ENCODE measurements at places on chromosomes 1 and 21.

DNA sequence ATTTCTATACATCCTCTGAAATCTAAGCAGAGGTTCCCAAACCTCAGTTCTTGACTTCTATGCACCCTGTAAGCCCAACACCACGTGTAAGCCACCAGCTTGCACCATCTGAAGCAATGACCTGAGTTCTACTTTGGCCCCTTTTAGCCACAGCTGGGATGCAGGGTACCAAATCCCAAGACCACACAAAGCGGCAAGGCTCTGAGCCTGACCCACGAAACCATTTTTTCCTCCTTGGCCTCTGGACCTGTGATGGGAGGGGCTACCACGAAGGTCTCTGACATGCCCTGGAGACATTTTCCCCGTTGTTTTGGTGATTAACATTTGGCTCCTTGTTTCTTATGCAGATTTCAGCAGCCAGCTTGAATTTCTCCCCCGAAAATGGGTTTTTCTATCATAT, 38.8 kb downstream of the STXBP3 start:
- no peak for DNase-seq

DNA sequence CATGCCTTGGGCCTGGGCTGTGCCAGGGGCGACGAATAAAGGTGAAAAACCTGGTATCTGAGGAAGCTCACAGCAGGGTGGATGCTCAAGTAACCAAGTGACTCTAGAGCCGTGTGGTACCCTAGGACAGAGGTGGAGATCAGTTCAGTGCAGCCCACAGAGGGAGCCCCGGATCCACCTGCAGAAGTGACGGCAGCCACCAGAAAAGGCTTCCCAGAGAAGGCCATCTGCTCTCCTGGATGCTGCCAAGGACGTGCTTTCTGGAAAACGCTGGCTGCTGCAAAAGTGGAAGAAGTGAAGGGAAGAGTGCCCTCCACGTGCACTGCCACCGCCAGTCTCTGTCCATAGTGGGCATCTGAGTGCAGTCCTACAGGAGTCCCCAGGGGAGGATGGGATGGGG, 27.7 kb downstream of the TMCO4 start:
- DNase-seq: no peak

DNA sequence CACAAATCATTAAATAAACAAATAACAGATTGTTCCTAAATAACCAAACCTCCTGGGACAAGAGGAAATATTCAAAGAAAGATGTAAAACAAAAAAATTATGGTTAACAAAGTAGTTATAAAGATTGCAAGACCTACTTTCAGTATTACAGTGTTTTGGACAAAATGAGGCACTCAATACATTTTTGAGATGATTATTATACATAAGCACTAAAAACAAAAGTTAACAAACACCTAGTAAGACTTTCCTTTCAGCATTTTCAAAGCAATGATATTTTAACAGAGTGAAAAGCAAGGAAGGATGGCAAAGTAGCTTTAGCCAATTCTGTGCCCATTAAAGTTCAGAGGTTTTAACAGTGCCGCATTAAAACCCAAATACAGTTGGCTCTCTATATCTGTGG, 17.2 kb downstream of the OMA1 start:
- no peak for DNase-seq

DNA sequence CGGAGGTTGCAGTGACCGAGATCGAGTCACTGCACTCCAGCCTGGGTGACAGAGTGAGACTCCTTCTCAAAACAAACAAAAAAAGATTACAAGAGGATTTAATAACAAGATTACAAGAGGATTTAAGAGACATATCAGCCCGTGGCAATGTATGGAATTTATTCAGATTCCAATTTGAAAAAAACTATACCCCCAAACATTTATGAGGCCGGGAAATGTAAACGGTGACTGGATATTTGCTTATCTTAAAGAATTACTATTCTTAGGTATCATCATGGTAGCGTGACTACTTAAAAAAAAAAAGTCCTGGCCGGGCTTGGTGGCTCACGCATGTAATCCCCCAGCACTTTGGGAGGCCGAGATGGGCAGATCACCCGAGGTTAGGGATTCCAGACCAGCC, 21.2 kb upstream of the ELK4 start:
- DNase-seq: no peak

DNA sequence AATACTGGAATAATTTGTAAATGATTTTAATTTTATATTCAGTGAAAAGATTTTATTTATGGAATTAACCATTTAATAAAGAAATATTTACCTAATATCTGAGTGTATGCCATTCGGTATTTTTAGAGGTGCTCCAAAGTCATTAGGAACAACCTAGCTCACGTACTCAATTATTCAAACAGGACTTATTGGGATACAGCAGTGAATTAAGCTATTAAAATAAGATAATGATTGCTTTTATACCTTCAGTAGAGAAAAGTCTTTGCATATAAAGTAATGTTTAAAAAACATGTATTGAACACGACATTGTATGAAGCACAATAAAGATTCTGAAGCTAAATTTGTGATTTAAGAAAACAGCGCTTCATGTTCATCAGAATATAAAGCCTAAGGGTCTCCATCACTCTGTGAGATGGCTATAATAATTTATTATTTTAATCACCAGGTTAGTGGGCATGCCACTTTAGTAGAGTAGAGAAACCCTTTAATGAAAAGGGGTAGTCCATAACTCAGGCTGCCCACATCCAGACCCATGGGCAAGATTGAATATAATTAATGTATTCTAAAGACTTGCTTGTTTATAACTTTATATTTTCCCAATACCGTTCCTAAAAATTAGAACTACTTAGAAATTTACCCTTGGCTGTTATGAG, 3.2 kb downstream of the CCN1 start:
- DNase-seq: no peak

GRCh38 chr1:178724376-178724727, 692 bp upstream of the RALGPS2 start:
- no peak for DNase-seq

DNA sequence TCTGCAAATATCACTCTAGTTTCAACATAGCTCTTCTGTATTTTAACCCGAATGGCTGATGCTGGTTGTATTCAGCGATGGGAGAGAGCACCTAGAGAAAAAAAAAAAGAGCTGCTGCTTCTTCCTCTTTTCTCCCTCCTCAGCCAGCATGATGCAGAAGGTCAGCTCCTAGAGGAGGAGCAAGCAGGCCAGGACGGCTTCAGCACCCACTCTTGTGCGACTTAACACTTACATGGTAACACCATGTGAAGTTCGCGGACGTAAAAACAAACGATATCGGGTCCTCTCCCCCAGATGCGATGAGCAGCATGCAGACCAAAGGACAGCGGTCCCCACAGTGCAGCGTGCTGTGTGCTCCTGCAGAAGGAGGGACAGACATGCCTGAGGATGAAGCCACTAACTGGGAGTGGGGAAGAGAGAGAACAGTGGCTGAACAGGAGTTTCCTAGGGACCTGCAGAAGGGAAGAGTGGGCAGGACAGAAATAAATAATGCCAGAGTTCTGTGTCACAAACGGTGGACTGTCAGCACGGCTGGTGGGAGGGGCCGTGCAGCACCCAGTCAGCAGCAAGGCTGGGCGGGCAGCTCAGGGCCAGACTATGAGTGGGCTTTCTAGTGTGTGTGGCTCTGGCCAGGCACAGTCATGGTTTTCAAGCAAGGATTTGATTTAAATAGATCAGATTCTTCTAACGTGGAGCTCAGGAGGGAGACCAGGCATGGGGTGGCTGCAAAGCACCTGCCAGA, 11.4 kb upstream of the B3GALT5 start:
- DNase-seq: no peak

DNA sequence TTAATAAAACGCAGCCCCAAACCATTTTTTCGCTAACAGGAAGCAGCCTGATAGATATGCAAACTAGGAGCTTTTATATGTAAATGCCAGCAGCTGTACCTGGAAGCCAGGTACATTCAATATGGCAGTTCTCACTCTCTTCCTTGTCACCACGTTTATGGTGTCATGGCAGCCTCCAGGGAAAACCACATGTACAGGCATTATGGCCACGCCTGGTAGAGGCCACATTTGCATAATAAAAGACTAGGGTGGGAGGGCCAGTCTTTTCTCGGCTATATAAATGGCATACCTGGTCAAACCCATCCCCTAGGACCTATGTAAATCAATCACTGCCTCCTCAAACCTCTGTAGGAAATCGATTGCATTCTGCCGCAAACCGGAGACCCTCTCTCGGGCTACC, 247.5 kb downstream of the NEGR1 start:
- no peak for DNase-seq

GRCh38 chr1:41674522-41674921, 190.0 kb upstream of the EDN2 start:
- DNase-seq: no peak

Measured in stimulated activated CD4-positive, alpha-beta T cell treated with anti-CD3 and anti-CD28 coated beads, Interleukin-1b, Interleukin-23, amount 100 ng/mL, for 24 hours (primary cell).